ENCODE measurements at places on chromosomes 16 and 17. TPM values are rescaled to one million over a fixed set of nuclear protein-coding genes. Genes with fewer than 3 reads are reported as not detected.

Gene CHST6
- not detected for total RNA-seq

Gene CACNG1
- total RNA-seq: not detected

DNA sequence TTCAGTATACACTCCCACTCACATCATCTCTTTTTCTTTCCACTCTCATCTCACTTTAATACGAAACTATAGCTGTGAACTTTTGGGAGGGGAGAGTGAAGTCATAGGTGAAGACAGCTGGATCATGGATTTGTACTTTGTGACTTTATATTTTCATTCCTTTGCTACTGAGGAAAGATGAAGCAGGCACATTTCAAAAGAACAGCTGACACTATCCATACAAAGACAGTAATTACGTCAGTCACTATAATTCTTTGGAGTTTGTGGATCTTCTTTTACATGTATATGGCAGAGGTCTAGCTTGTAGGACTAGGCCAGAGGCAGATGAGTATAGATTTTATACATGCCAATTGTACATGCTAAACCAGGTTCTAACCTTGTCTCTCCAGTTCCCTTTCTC is 346.3 kb downstream of the BCAS3 start:
- DNase-seq: no peak

DNA sequence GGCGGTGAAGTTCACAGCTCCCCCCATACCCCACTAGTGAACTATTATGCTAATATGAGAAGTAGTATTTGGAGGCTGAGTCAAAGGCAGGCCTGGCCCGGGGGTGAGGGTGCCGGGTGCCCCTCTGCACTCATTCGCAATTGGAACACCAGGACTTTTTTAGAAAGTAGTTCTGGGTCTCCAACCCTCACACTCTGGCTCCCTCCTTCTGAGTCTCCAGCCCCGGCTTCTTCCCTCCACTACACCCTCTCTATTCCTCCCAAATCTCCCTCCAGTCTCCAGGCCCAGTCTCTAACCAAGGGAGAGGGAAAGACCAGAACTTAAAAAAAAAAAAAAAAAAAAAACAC is 11.3 kb upstream of the HOXB2 start:
- DNase-seq: no peak

DNA sequence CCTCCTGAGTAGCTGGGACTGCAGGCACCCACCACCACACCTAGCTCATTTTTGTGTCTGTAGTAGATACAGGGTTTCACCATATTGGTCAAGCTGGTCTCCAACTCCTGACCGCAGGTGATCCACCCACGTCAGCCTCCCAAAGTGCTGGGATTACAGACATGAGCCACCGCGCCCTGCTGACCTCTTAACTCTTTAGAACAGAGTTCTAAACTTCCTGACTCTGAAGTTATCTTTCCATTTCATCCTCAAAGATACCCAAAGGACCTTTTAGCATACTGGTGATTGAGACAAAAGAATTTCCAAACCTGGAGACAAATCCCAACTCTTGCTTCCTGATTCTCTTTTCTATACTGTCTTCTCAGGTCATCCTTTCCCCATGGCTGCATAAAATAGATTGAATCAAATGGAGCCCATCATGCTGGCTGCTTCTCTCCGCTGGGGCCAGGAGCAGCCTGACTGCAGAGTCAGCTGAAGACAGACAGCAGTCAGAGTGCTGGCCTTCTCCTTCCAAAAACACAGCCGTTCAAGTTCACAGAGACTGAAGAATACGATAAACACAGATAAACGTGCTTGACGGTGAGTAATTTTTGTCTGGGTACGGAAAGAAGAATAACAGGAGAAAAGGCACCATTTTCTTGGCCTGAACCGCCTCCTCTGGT is 76.5 kb upstream of the ATF7IP2 start:
- no peak for DNase-seq

- no peak for DNase-seq
Observed at GRCh38 chr16:75130150-75130771, 13.7 kb upstream of the LDHD start.

All from activated T-helper 1 cell treated with anti-CD3 and anti-CD28 coated beads, Interleukin-12 subunit alpha, Interleukin-12 subunit beta, Interleukin-2, Interleukin-4 antibody, amounts not matched to agents 30 ng/mL and 10 ng/mL and 1 ng/mL, durations not matched to agents 14 hours and 24 hours and 36 hours (primary cell).